ENCODE measurements at places on chromosomes 7 and 10.

DNA sequence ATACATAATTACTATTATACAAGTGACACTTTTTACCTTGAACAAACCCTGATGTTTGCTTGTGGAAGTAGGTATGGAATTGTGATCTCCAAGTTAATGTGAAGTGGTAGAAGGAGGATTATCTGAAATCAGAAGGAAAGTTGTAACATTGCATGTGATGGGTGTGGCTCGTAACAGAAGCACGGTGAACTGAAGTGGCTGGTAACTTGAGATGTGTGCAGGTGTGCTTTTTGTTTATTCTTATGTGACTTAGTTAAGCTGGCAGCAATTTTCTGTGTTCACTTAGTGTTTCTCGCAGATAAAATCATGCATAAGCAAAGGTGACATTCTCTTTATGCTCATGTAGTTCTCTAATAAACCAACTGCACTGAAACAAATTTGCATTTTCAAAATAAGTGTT is 82.3 kb downstream of the ZEB1 start:
- DNase-seq, result no peak

DNA sequence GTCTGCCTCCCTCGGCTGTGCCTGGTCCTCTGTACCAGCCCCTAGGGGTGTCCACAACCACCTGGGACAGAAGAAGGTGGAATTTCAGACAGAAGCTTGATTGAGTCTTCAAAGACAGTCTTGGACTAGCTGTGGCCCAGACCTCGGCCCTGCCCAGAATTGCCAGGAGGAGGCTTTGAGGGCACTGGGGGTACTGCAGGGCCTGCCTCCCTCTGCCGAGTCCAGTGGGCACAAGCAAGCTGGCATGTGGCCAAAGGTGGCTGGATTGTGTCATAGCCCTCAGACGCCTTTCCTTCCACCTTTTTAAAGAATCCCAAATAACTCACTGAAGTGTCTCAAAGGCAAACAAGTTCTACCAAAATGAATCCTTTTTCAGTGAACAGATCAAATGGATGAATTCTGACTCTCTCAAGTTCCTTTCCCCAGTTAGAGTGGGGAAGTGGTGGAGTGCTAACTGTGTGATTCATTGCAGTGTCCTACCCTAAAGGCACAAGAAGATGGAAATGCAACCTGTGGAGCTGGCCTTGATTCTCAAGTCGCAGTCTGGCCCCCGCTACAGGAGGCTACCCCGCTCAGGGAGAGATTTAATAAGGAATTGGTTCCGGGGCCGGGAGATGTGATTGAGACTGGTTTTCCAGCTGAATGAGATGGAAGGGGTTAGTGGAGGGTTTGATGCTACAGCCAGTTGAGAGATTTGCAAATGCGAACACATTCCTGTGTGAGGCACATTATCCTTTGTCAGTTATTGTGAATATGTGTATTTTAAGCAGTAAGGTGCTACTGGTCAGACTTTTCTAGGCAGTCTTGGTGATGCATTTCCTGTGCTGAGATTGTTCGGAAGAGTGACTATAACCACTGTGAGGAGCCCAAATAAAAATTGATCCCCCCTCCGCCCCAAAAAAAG is 28.8 kb upstream of the SLC26A4 start:
- DNase-seq, result no peak

DNA sequence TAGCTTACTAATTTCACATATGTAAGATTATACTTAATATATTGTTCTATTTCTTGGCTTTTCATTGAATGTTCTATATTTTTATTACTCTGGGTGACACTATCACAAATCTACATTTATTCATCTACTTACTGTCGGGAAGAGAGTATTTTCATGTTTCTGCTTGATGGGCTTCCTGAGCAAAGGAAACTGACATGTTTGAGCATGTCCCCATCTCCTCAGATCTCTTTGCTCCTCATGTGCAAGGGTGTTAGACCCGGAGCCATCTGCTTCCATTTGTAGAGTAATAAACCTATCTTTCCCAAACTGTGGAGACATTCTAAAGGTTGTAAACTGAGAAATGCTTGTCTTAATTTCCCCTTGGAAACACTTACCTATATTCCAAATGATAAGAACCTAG is 103.5 kb downstream of the LSMEM1 start:
- no peak for DNase-seq

GRCh38 chr7:144819566-144819965 is 16.3 kb downstream of the TPK1 start:
- DNase-seq, result no peak

- DNase-seq, result no peak
These were observed 217.6 kb downstream of the MLLT10 start for GRCh38 chr10:21751341-21752310.

GRCh38 chr7:130309986-130310385 is 17.0 kb downstream of the CPA4 start:
- DNase-seq, result no peak

- no peak for DNase-seq
These were observed 1.8 kb downstream of the IMPDH1 start for GRCh38 chr7:128407751-128408708.
